SK-N-MC (cell line): ENCODE measurements at places on chromosomes 7 and 10.
A peak's percentile ranks its signal among the peaks of the same experiment; 100 is the strongest.

DNA sequence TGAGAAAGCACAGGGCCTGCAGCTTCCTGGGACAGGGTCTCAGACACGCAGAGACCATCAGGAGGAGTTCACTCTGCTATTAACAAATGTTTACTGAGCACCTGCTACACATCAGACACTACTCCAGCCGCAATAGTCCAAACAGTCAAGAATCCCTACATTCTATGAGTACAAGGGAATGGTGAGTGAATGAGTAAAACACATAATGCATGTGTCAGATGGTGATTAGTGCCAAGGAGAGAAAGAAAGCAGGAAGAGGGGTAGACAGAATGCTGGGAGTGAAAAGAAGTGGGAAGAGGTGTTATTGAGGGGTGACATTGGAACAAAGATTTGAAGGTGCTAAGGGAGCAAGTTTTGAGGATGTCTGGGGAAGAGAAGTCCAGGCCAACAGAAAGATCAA lies 634.2 kb upstream of the GALNT17 start:
- no peak for DNase-seq

DNA sequence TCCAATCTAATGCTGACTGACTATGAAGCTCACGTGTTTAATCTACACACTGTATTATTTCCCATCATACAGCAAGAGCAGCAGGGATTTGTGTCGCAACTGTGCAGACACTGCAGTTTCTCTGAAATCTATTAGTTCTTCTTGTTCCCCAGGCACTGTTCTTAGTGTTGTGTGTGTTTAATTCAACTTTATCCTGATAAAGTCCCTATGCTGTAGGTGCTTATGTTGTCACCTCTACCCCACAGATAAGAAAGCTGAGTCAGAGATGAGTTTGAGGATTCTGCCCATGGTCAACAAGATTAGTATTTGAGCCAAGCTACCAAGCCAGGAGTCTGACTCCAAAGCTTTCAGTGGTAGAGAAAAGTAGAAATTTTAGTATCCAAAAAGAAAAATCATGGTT lies 22.5 kb upstream of the EPHB6 start:
- DNase-seq = no peak

GRCh38 chr7:13822678-13823077 lies 166.8 kb downstream of the ETV1 start:
- no peak for DNase-seq

DNA sequence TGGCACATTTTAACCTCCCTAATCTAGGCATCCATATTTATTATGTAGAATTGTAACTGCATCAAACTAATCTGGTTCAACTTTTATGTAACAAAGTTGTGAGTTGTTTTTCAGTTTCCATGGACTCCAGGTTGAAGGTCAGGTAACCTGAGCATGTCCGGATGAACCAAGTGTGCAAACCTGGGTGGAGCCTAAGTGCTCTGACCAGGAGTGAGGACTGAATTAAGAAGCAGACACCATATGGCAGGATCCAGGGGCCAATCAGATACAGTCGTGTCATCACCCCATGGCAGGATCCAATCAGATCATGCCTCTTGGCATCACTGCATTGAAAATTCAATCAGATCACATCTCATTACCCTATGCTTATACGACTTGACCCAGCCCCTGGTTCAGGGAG lies 41.2 kb upstream of the PHYHIPL start:
- DNase-seq = no peak

- DNase-seq = no peak
Observed at GRCh38 chr7:96211954-96212353, 109.9 kb downstream of the SLC25A13 start.

GRCh38 chr7:155203882-155204691 lies 93.6 kb upstream of the INSIG1 start:
- DNase-seq = no peak

DNA sequence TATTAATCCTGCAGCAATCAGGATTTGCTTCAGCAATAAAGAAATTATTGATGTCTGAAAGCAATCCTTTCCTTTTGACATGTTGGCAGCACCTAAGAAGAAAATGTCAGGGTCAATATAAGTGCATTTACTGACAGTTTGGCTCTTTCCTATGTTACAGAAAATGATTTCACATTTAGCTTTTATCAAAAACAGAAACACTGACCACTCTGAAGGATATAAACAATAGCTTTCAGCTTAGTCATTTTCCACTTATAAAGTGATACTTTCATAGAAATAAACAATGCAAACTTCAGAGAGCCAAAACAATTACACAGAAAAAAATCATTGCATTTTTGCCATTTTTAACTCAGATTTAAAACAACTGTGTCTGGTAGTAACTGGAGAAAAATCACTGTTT lies 325.6 kb upstream of the KAT6B start:
- DNase-seq = no peak

GRCh38 chr7:117119192-117119924 lies 166.1 kb downstream of the ST7 start:
- peak; percentile 45 for DNase-seq

DNA sequence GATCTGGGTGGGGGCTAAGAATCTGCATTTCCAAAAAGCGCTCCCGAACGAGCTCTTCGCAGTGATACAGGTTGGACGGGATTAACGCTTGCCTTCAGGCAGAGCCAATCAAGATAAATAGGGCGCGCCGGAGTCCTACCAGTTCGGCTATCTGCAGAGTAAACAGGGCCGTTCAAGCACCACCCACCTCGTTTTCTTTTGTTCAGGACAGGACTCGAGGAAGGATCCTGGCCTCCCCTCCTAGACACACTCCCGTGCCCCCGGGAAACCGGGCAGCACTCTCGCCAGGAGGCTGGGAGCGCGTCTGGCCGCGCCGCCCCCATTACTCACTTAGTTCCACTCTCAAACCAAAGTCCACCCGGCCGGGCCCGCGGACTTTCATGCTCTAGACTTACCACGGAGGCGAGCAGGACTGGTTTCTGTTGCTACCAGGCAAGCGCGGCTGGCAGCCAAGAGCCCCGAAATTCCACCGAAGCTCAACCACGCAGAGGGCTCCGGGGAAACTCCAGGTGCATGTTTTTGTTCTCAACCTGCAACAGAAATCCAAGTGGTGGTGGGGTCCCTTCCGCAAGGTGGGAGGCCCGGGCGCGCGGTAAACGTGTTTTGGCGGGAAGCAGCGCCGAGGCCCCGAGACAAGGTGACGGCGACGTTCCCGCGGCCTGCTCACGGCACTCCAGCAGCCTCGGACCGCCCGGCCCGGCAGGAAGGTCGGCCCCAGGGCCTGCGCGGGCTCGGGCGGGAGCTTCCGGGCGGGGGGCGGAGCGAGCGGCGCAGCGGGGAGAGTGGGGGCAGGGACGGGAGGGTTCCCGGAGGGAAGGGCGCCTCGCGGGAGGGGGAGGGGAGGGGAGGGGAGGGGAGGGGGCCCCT lies 12.7 kb downstream of the HNRNPF start:
- DNase-seq = no peak

DNA sequence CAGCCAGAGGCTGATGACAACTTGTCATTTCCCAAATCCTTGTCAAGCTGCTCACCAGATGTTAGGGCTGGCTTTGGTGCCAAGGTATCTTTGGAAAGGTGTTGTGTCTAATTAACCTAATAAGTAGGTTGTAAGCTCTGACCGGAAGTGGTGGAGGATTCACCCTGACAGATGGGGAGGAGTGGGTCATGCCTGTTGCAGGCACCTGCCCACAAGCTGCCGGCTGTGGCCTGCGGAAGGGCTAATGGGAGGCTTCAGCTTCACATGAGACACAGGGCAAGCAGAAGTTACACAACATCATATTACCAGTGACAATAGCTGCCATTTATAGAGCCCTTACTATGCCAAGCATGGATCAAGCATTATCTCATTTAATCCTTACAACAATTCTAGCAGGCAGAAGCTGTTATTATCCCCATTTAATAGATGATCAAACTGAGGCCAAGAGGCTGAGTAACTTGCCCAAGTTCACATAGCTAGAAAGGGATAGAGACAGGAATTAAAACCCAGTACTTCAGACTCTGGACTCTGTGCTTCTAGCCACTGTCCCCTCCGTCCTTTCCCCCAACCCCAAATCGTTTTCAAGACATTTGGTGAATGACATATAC lies 63.1 kb upstream of the DUSP5 start:
- no peak for DNase-seq

DNA sequence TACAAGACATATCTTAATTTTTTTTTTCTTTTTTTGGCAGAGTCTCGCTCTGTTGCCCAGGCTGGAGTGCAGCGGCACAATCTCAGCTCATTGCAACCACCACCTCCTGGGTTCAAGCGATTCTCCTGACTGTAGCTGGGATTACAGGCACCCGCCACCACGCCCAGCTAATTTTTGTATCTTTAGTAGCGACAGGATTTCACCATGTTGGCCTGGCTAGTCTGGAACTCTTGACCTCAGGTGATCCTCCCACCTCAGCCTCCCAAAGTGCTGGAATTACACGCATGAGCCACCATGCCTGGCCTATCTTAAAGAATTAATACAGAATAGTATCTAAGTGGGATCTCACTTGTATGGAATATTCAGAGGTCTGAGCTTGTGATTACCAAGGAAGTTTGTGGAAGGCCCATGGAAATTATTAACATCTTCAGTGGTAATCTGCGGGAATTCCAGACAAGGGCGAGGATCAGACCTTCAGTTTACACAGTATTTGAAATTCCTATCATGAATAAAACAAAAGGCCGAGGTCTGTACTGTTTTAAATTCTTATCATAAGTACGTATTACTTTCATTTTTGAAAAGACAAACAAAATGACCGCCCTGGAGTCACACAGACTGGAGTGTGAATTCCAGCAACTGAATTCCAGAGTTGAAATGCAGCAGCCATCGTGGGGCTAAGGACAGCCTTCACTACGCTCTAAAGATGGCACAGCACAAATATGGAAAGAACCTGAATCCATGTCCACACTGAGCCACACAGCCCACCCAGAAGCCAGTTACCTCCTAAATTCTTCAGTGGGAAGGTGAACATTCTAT lies 16.7 kb downstream of the GPRIN2 start:
- DNase-seq = no peak

DNA sequence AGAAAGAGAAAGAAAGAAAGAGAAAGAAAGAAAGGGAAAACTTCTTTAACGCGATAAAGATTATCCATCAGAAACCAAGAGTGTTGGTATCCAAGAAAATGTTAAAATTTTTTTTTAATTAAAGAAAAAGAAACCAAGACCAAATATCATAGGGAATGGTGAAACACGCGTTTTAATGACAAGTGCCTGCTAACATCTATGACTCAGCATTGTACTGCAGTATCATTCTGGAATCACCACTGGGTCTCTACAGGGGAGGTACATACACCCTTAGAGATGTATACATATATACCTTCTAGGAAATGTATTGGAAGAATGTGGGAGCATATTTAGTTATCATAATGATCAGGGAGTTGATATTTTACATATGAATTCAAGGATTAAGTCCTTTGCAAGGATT lies 32.1 kb upstream of the PIK3AP1 start:
- DNase-seq = no peak

GRCh38 chr10:93245779-93246178 lies 172.1 kb downstream of the CYP26A1 start:
- DNase-seq = no peak

- DNase-seq = no peak
Observed at GRCh38 chr10:129511086-129511485, 44.0 kb downstream of the MGMT start.

GRCh38 chr10:560314-560992 lies 129.0 kb downstream of the DIP2C start:
- no peak for DNase-seq

GRCh38 chr10:24501056-24501711 lies 222.5 kb downstream of the ARHGAP21 start:
- no peak for DNase-seq

GRCh38 chr7:138247568-138248333 lies 171.5 kb downstream of the AKR1D1 start:
- no peak for DNase-seq

DNA sequence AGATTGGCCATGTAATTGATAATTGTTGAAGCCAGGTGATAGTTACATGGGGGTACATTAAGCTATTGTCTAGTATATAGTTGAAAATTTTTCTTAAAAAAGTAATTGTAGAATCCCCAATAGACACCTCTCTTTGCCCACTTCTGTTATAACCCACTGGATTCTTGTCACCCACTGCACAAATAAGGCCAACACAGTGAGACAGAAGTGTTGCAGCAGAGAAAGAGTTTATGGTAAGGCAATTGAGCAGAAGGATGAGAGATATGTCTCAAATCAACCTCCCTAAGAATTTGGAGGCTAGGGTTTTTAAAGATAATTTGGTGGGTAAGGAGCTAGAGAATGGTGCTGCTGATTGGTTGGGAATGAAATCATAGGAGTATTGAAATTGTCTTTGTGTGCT lies 270.3 kb upstream of the TAC1 start:
- DNase-seq = no peak

GRCh38 chr10:62727934-62728333 lies 76.6 kb upstream of the ADO start:
- DNase-seq = no peak

GRCh38 chr10:131885391-131886165 lies 15.2 kb upstream of the PPP2R2D start:
- no peak for DNase-seq

GRCh38 chr7:97771576-97771975 lies 39.7 kb downstream of the TAC1 start:
- no peak for DNase-seq

DNA sequence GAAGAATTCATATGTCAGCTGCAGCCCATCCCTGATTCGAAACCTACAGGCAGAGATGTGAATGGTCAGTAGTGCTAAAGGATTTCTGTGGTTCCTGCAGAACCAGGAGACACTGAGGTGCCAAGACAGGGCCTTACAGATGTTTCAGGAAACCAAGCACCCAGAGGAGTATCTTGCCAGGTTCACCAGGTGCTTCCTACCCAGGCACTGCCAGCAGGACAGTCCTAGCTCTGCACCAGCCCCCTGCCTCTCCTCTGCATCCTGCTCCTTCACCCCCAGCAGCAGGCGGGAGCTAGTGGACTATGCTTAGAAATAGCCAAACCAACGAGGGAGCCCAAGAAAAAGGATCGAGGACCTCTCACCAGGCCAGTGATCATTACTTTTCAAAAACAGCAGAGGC lies 4.2 kb upstream of the IKZF1 start:
- no peak for DNase-seq

GRCh38 chr7:70523249-70523988 lies 608.5 kb upstream of the GALNT17 start:
- DNase-seq = no peak

- no peak for DNase-seq
Observed at GRCh38 chr7:44534501-44534900, 6.6 kb downstream of the NPC1L1 start.

GRCh38 chr7:2200584-2200980 lies 32.2 kb downstream of the MAD1L1 start:
- no peak for DNase-seq

GRCh38 chr7:38066391-38066790 lies 111.7 kb upstream of the STARD3NL start:
- DNase-seq = no peak

DNA sequence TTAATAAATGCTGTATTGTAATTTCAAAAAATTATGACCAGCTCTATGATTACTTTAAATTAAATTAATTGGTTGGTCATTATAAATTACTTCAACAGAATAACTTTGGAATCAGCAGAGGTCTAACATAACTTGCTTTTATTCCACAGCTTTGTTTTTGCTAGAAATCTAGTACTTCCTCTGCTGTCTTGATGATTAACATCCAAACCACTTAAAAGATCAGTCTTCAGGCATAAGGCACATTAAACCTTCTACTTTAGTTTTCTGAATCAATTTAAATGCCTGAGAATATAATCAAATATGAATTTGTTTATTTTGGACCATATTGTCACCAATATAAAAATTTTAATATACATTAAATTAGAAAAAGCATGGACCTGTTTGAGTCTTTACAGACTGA lies 465.3 kb downstream of the ARL4A start:
- DNase-seq = no peak

GRCh38 chr7:102892631-102893278 lies 20.0 kb upstream of the LRRC17 start:
- DNase-seq = no peak
